ENCODE measurements at places on chromosomes 16 and 17.

DNA sequence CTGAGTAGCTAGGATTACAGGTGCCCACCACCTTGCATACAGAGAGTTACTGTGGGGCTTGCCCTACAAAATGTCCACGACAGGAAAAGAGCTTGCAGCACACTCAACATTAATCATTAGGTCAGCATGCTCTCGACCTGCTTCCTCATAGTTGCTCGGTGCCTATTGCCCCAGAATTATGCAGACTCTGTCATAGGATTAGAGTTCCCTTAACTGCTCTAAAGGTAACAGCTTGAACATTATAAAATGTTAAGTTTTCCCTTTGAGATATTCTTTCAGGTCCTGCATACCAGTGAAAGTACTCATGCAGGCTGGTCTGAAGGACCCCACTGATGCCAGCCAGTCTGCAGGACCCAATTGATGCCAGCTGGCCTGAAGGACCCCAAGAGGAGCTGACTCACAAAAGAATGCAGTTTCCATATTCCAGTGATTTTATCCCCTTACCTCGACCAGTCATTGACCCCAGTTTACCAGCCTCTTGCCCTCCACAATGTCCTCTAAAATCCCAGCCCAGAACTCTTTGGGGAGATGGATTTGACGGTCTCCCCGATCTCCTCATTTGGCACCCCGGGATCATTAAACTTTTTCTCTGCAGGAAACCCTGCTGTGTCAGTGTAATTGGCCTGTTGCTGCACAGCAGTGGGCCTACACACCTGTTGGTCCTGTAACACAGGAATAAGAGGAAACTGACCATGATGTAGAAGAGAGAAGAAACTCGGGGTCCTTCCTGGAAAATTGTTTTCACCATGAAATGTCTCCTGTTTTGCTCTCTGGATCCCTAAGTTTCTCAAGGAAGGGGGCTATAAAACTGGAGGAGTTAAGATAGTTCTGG lies 10.6 kb downstream of the ICAM2 start:
- DNase-seq, result no peak

GRCh38 chr16:19657831-19658230 lies 60.2 kb downstream of the KNOP1 start:
- no peak for DNase-seq

DNA sequence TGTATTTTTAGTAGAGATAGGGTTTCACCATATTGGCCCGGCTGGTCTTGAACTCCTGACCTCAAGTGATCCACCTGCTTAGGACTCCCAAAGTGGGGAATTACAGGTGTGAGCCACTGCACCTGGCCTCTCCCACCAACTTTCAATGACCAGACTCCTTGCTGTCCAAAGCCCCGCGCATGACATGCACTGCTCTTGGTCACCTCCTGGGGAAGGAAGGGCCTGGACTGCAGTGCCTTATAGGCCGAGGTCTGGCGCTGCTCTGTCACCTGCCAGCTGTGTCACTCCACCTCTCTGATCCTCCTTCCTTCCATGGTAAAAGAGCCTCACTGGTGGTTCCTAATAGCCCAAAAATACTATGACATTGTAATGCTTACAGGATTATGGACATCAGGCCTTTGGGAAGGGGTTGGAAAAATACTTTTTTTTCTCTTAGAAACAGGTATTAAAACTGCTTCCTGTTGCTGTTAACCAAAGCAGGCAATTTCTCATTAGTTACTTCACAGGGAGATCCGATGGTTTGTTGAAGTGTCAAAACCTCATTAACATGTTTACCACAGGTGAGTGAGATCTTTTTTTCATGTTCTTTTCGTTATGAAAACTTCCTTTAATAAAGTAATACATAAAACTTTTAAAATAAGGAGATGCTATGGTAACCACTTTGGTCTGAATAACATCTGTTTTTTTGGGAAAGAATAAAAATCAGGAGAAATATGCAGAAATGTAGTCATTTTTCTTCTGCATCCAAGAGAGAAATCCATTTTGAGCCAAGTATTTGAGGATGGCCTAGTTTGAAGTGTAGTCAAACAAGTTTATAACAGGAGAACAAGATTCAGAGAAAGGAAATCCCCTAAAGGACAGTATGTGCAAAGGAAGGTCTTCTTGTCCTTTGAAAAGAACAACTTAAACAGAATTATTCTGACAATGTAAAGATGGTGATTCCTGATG lies 35.5 kb downstream of the GRB7 start:
- DNase-seq, result no peak

- no peak for DNase-seq
Measured at GRCh38 chr17:2609091-2609490, 15.6 kb downstream of the PAFAH1B1 start.

DNA sequence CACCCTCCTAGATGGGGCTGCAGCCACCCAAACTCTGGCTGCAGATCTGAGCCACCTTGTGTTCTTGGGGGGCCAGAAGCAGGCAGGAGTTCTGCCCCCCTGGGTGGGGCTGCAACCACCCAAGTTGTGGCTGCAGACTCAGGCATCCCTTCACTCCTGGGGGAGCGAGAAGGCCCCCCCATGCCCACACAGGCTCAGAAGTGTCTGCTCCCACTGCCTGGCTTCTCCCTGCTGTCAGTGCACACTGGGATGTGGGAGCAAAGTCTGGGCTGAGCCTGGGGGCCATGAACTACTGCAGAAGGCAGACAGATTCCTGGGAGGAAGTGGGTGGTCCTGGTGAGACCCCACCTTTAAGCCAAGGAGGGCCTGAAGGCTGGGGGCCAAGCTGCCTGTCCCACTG lies 13.0 kb downstream of the MT1X start:
- DNase-seq, result no peak

GRCh38 chr17:73722165-73722564 lies 77.9 kb upstream of the SDK2 start:
- peak; percentile 30 for DNase-seq

DNA sequence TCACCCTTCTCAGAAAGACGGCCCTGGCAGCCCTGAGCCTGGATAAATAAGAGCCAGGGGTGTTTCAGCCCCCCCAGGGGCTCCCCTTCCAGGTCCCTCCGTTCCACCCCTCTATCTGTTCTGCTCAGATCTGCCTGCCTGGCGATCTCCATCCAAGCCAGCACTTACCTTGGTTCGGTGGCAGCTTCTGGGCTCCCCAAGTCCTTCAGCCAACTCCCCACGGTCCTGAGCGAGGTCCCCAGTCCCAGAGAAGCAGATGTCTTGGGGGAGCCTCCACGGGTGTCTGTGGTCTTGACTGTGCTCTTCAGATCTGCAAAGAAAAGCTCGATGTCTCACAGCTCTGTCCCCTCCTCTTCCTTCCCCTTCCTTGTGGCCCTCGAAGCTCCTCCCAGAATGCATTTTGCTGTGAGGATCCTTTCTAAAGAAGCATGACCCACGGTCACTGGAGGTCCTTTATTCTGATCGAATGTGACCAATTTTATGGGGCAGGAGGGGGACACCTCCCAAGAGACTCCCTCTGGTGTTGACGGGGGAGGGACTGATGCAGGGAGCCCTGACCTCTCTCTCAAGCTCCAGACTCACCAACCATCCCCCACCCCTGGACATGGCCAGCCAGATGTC lies at the start of gene PIK3R6:
TSS of gene PIK3R6 (minus strand) at position 314 of the 621 bp plus-strand sequence. CDS start 17,880 bp downstream, outside the sequence.
- no peak for DNase-seq
